Right lung (tissue), 10 donors: ENCODE measurements at places on chromosomes 1 and 21.

GRCh38 chr1:156652131-156652991 is 10.4 kb downstream of the BCAN start:
- DNase-seq = no peak

DNA sequence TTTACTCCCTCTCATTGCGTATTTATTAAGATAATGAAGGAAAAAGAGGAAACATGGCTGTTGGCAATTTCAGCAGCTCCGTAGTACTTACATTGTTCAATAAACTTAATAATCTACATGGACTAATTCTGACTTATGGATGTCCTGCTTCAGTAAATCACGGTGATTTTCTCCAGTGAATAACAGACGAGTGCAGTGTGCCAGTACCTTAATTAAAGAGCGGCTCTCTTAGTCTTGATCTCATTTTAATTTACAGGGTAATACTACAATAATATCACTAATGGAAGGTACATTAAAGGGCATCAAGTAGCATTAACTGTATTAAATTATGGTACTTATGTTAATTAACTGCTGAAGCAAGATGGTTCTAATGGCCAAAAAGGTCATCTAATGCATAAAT is 187.2 kb downstream of the NTNG1 start:
- no peak for DNase-seq

- DNase-seq = no peak
Observed at GRCh38 chr1:36300526-36300925, 5.6 kb upstream of the SH3D21 start.

DNA sequence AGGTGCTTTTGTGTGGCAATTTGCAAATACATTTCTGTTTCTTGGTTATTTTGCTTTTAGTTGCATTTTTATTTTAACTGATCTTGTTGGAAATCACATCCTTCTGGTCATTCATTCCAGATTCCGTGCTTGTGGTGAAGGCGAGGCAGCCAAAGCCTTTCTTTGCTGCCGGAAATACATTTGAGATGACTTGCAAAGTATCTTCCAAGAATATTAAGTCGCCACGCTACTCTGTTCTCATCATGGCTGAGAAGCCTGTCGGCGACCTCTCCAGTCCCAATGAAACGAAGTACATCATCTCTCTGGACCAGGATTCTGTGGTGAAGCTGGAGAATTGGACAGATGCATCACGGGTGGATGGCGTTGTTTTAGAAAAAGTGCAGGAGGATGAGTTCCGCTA is 34.8 kb upstream of the CD101 start:
- DNase-seq = no peak

DNA sequence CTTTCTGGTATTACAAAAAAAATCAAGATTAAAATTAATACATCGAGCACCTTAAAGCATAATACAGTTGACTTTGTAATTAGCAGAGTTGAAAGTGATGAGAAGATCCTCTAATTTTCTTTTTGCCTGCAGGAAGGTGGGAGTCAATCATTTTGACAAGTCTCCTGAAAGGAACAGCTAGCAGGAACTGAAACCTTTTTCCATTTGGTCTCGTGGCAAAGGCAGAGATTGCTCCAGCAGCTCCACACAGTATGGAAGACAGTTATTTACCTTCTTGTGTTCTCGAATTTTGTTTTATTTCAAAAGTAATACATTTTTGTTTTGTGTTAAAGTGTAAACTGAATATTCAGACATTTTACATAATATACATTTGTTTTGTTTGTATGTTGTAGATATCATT is 7.7 kb downstream of the S100PBP start:
- DNase-seq = no peak

GRCh38 chr1:44316231-44316759 is 38.8 kb downstream of the ERI3 start:
- peak; percentile 16 for DNase-seq

- DNase-seq = no peak
Observed at GRCh38 chr1:45643978-45644377, 20.1 kb upstream of the CCDC17 start.

GRCh38 chr1:220164116-220164515 is 70.2 kb downstream of the IARS2 start:
- DNase-seq = no peak

GRCh38 chr1:203056516-203056915 is 29.3 kb downstream of the MYOG start:
- no peak for DNase-seq
